ENCODE measurements at places on chromosomes 4 and X.
A peak's percentile ranks its signal among the peaks of the same experiment; 100 is the strongest.

DNA sequence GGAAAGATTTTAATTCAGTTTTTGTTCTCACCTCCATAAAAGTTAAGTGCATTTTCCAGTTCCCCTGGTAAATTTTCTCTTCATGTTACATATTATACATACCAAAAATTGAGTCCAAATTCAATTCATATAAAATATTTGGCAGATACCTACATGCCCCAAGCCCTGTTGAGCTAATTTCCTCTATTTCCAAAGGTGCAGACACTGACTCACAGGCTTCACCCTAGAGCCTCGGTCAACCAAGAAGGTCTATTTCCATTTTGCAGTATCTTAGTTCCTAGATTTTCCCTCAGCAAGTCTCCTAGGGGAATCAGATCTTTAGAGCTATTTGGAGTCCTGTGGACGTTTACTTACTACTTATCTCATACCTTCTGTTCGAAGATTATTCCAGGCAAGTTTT is 174.4 kb downstream of the TSPAN5 start:
- no peak for DNase-seq

DNA sequence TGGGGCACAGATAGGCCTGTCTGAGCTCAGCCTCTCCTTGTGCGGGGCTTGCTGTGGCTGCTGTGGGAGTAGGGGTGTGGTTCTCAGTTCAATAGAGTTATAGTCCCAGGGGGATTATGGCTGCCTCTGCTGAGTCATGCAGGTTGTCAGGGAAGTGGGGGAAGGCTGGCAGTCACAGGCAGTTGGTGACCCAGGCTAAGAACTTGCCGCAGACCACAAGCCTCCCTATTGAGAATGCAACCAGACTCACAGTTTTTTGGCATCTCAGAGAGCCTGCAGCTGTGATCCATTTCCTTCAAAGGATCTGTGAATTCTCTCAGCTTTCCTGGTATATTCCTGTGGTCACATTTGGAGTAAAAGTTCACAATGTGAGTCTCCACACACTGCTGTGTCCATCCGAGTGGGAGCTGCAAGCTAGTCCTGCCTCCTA is 364.9 kb downstream of the ZNF674 start:
- peak; percentile 54 for DNase-seq

- no peak for DNase-seq
These were observed 59.0 kb downstream of the ING2 start for GRCh38 chr4:183563874-183564273.

DNA sequence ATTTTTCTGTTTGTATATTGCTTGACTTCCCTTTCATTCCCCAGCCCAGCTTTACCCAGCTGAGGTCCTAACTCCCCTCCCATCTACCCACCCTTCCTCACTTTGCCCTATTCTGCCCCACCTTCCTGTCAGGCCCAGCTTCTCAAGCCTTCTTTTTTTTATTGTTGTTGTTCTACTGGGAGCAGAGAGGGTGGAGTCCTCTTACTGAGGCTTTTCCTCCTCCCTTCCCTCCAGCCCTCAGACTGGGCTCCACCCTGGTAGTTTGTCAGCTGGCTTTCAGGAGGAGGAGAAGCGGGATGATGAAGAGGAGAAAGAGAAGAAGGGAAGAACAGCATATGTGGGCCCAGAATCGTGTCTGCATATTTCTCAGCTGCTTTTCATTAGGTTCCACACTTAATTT is 3.2 kb upstream of the KLF8 start:
- DNase-seq, result no peak

GRCh38 chr4:25884031-25884782 is 21.4 kb upstream of the SEL1L3 start:
- DNase-seq, result no peak

DNA sequence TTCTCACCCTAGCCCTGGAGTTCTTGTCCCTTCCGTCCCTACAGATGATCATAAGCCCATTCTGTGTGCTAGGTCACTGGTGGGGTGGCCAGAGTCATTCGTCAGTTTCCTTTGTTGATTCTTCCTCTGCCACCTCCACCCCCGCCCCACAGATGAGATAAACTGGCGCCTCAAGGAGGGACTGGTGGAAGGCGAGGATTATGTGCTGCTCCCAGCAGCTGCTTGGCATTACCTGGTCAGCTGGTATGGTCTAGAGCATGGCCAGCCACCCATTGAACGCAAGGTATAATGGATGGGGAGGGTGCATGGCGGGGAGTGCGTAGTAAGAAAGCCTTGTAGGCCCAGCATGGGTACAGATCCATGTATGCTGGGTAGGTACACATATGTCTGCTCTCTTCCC is 6.4 kb downstream of the USP11 start:
- no peak for DNase-seq

DNA sequence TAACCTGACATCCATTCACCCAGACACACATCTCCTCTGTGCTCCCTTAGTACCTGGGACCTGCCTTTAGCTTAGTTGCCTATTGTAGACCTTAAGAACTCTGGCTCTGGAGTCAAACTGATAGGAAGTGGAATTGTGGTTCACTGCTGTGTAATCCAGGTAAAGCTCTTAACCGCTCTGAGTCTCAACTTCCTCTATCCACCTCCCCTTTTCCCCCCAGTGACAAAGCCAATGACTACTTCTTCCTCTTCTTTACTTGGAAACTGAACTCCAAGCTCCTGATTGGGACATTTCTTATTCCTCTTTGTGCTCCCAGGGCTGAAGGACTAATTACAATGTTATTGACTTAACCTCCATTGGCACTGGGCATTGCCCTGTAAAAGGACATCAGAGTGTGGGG is 94.1 kb downstream of the DRD5 start:
- no peak for DNase-seq

- no peak for DNase-seq
These were observed 209.6 kb downstream of the SPATA18 start for GRCh38 chr4:52260514-52261210.

DNA sequence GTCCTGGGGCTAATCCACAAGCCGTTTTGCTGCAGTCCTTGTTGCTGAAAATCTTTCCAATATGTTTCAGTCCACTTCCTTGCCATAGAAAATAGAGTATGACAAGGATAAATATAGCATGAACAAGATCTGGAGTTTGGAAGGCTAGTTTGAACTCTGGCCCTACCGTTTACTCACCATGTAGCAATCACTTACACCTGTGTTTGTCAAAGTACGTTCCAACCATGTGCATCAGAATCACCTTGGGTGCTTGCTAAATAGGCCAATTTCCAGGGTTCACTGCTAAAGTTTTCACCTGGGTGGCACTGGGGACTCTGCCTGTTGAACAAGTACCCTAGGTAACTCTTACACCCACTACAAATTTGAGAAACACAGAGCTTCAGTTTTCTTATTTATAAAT is 188.9 kb downstream of the ENOX2 start:
- DNase-seq, result no peak

DNA sequence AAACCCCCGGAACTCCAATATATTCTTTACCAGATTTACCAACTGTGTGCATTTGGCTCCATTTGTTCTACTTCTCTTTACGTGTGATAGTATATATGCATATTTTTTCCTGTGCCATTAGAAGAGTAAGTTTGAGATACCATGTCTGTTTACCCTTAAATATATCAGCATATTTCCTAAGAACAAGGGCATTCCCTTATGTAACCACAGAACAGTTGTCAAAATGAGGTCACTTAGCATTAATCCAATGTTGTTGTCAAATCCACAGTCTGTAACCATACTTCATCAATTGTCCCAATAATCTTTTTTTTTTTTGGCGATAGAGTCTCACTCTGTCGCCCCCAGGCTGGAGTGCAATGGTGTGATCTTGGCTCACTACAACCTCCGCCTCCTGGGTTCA is 55.2 kb downstream of the TBC1D14 start:
- no peak for DNase-seq

DNA sequence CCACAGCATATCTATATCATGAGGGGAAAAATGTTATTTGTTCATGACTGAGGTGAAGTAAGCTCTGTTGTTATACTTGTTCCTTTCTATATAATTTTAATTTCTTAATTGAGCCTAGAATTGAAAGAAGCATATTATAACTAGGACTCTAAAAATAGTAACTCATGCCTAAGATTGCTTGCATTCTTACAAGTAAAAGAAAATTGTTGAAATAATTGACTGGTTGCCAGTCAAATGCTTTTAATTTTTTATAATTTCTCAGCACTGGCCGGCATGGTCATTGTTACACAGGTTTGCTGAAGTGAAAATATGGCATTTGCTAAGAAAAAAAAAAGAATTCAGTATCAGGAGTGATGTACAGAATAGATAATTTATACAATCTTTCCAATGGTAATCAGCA is 104.8 kb downstream of the GASK1B start:
- DNase-seq, result no peak

GRCh38 chr4:184655889-184656869 is 6.6 kb downstream of the PRIMPOL start:
- no peak for DNase-seq

DNA sequence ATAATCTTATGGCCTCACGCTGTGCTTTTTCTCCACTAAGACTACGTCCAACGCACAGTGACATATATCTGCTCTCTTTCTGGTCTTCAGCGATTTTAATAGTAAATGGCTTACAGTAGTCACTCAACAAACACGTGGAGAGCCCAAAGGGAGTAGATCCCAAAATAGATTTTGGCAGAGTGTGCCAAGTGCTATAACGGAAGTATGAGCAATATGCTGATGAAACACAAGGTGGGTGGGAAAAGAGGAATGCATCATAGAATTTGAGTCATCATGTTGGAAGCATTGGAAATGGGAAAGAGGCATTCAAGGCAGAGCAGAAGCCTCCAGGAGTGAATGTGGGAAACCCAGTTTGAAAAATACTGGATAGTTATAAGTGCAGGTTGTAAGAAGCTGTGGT is 129.1 kb upstream of the LDB2 start:
- DNase-seq, result no peak

DNA sequence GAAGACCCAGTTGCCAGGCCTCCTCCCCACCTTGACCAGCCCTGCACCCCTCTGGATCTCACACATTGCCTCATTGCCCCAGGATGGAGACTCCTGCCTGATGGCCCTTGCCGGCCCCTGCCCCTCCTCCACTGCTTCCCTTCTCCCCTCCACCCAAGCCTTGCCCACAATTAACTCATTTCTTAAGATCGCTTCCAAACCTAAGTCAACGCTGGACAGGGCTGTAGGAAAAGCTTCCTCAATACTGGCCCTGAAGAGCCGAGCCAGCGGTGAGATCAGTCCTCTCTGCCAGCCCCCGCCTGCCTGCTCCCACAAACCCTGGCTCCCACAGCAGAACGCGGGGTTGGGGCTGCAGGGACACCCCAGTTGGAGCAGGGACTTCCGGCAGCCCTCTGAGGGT is 7.5 kb upstream of the HAUS7 start:
- no peak for DNase-seq

DNA sequence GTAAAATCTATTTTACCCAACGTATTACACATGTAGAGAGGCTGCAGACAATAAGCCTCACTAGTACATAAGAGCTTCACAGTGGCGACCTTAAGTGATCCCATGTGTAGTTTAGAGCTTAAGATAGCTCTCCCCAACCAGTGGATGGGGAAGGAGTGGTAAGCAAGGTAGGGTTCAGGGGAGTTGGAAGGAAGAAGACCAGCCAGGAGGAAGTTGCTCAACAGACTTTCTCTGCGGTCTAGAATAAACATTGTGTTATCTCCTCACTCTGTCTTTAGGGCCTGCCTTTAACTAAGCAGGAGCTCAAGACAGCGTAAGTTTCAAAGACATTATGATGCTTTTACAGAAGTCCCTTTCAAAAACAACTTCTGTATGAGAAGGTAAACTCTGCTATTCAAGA is 16.8 kb downstream of the MEPE start:
- DNase-seq, result no peak

DNA sequence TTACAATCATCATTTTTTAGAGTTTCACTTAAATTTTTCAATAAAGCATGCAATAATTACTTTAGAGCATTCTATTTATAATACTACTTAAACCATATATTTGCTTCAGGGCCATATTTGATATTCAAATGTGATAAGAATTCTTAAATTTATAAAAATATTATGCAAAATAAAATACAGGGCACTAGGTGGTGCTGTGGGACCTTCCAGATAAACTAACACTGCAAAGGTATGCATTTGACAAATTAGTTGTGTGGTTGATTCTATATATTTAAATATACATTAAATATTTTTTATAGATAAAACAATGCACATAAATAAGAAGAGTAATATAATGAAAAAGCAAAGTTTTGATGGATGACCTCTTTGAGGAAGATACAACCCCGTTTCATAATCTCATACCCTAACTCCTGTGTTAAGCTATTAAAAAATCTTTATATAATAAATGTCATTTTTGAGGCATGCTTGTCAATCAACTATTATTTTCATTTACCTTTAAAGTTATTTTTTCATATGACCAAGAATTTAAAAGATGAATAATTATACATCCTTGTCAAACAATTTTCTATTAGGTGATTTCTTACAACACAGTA is 128.4 kb downstream of the REELD1 start:
- DNase-seq, result peak; percentile 71

GRCh38 chr4:38822748-38823303 is 18.2 kb upstream of the TLR1 start:
- no peak for DNase-seq

GRCh38 chr4:110625576-110626257 is 2.8 kb upstream of the PITX2 start:
- DNase-seq, result no peak

DNA sequence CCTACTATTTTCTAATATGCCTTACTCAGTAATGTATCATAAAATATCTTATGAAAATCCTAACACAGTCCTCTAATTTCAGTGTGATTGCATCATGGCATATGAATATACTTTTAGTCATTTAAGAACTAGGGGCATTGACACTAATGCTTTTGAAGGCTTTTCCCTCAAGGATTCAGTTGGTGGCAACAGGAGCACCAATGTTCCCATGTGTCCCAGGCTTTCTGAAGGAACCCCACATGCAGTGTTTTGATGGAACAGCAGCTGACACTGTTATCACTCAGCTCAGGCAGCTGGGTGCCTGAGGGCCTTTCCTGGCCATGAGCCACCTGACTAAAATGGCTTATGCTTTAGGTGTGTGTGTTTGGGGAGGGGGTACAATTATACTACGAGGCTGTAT is 348.3 kb downstream of the ARHGAP24 start:
- no peak for DNase-seq

DNA sequence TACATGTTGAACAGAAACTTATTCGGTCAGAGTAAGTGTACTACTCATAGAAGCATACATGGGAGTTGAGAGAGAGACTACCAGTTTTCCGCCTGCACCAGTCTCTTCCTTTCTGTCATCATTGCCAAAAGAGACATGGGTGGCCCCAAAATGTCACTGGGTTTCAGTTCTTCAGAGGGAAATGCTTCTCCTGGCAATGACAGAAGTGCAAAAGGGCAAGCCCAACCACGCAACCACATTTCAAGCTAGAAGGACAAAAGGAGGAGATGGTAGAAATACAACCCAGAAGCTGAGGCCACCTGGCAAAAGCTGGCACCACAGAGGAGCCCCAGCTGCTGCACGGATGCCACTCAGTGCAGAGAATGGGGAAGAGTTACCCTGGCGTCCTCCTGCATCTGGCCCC is 320.1 kb downstream of the BCOR start:
- DNase-seq, result no peak

DNA sequence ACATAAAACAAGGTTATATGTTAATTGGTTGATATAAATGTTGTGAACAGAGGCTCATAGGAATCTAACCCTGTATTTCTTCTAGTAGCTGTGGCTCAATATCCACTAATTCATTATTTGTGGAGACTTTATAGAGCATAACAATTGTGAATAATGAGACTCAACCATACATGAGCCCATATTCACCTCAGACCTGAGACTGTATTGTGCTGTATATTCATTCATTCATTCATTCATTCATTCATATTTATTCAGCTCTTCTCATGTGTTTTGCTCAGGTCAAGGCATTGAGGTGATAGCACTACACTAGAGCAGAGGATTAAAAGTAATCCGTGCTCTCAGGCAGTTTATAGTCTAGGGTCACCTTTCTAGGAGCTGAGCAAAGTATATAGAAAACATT is 24.5 kb upstream of the ANXA3 start:
- no peak for DNase-seq
